ENCODE measurements at places on chromosomes 2 and 18.

DNA sequence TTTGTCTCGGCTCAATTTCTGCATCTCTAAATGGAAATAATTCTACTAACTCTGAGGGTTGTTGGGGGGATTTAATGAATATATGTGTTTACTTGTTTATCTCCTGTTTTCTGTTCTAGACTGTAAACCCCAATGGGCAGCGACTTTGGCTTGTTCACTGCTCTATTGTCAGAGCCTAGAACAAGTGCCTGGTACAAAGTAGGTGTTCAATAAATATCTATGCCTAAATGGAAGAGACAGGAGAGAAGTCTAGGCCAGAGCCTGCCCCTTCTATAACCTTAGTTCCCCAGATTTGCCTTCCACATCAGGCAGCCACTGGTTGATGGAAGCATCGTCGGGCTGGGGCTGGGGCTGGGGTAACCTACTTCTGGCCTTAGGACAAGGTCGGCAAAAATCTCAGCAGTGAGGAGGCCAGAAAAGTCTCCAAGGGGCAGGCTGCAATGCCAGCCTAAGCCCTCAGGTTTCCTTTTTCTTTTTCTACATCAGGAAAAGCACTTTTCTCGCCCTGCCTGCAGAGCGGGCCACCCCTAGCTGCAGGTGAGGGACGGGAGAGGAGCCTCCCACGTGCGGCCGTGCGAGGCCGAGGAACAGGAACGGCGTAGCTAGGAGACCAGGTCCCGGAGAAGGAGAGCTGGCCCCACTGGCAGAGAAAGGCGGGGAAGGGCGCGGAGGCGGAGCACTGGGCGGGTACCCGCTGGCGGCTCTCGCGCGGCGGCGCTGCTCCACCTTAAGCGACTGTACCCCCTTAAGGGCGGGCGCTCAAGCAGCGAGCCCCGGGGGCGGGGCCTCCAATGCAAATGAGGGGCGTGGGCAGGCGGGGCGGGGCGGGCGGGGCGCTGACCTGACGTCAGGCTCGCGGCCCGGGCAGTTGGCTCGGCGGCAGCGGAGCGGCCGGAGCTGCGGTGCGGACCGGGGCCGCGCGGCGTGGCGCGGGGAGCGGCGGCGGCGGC lies at the start of gene CNNM4:
Gene CNNM4 (plus strand): TSS at position 867 of the 950 bp plus-strand sequence. CDS start 98 bp downstream, outside the sequence.
- DNase-seq = peak; percentile 91

- peak; percentile 35 for DNase-seq
These were observed 2.8 kb downstream of the PRKCE start for GRCh38 chr2:45654250-45654649.

- DNase-seq = no peak
These were observed 52.6 kb downstream of the CXCR4 start for GRCh38 chr2:136065384-136065783.

GRCh38 chr2:224241812-224242211 lies 160.1 kb downstream of the FAM124B start:
- no peak for DNase-seq

- DNase-seq = peak; percentile 60
These were observed 25.1 kb upstream of the PLB1 start for GRCh38 chr2:28470759-28471158.

DNA sequence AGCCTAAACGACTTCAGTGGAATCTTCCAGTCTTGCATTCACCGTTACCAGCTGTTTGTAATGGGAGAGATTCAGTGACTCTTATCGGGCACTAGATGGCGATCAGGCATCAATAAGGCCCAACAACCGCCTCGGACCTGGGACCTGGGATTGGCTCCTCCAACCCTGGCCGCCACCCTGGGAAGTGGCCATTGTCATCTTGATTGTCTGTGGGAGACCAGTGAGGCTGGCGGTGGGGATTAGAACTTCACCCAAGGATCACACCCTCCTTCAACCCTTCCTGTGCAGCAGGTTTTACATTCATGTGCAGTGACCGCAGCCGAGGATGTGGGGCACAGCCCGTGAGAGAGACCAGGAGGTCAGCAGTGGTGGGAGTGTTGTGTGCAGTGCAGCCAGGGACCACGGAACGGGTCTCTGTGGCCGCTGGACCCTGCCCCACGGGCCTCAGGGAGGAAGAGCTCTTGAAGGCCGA lies 85.3 kb downstream of the SPP2 start:
- peak; percentile 79 for DNase-seq

- DNase-seq = no peak
These were observed 8.2 kb downstream of the DCC start for GRCh38 chr18:52348209-52348608.

- DNase-seq = peak; percentile 49
These were observed 174.0 kb downstream of the TGIF1 start for GRCh38 chr18:3623769-3624545.

DNA sequence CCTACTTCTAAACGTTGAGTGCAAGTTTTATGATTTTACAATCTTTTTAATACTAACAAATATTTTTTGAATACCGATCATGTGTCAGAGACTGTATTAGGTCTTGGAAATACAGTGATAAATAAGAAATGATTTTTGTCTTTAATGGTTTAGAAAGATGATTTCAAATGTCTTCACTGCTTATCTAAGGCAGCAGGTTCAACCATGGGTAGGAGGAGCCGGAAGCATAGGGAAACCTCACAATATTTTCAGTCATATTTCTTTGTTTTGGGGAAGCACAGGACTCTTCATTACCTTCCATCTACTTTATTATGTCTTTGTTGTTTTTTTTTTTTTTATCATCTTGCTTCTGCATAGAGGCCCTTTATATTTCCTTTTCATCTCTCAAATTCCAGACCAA lies 165.2 kb upstream of the EPC2 start:
- no peak for DNase-seq

GRCh38 chr2:27920148-27920885 lies 29.8 kb downstream of the BABAM2 start:
- DNase-seq = peak; percentile 14

DNA sequence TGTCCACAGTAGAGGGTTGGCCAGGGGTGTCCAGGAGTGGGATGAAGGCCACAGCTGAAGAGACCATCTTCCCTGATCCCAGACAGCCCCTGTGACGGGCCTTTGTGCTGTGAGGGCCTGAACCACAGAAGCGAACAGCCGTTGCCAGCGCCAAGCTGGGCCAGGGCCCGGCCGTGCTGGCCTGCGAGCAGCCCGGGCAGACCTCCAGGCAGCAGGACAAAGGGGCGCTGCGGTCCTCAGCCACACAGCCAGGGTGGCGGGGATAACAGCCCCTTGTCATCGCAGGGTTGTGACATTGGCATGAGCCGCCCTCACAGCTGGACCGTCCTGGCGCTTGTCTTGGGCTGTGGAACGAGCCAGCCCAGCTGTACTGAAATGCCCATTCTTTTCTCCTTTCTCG lies 161.1 kb downstream of the FAM210A start:
- no peak for DNase-seq

DNA sequence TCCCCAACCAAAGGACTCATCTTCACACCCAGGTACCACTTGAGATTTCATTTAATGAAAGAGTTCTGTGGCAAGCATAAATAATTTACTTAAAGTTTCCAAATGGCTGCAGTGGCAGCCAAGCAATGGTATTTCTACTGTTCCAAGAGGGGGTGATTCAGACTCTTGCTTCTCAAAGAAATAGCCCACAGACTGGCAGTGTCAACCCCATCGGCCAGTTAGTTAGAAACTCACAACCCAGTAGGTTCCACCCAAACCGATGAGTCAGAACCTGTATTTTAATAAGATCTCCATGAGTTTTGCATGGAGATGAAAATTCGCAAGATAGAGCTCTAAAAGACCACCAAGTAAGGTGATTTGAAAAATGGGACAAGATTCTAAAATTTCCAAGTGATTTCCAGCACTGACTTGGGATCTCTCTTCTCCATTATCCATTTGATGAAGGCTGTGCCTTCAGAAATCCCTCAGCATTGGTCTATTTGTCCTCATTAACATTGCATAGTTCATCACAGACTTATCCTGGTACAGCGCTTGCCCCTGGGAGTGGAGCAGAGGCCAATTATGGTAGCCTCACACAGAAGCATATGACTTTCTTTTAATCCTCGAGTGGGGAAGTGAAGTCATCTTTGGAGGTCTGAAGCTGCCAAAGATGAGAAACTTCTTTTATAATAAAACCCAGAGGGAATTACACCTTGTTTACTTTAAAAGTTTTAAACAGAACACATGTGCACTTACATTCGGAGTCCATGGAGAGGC lies 361.4 kb upstream of the ID2 start:
- no peak for DNase-seq

DNA sequence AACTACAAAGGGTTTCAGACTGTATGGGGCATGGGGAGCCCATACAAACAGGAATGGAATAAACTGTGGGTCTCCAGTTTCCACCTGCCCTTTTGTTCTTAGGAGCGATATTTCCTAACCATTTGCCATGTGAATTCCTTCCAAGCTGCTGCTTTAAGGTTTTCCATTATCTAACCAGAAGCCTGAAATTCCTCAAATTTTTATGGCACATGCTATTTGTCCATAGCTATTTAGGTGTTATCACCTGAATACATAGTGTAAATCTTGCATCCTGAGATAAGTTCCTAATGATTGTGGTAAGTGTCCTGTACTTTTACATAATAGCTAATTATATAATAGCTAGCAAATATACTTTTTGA lies 17.4 kb upstream of the PAIP2B start:
- no peak for DNase-seq

DNA sequence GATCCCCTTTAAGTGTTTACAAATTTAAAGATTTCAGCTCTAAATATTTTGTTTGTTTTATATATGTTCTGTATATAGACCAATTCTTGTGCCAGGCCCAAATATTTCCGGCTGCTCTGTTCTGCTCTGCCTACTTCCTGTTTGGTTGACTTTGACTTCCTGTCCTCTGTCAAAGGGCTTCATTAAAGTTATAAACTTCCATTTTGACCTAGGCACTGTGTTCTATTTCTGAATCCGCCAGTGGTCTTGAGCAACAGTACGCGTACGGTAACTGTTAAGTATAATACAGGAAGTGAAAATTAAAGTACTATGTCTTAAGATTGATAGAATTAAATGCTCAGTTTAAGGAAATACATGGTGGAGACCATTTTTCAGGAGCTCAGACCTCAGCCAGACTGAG lies 13.5 kb upstream of the REL start:
- DNase-seq = no peak

DNA sequence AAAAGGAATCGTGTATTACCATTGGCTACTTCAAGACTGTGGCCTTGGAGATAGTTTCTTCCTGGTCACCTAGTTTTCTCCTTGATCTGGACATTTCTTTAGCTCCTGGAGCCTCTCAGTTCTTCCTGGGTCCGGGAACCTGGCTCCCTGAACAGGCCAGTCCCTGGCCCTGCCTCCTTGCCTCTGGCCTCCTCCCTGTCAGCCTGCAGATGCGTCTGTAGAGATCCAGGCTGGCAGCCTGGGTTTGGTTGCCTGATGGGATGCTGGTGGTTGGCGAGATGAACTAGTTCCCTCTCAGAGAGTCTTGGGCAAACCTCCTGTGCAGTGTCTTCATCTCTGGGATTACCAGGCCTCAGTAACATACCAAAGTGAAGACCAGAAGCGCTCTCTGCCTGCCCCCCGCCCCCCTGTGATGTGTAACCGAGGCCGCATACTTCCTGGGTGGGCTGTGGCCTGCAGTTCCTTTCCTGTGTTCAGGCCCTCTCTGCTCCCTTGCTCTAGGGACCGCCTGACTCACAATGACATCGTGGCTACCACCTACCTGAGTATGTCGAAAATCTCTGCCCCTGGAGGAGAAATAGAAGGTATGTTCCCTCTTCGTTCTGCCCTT lies 85.4 kb downstream of the DYSF start:
- DNase-seq = no peak

DNA sequence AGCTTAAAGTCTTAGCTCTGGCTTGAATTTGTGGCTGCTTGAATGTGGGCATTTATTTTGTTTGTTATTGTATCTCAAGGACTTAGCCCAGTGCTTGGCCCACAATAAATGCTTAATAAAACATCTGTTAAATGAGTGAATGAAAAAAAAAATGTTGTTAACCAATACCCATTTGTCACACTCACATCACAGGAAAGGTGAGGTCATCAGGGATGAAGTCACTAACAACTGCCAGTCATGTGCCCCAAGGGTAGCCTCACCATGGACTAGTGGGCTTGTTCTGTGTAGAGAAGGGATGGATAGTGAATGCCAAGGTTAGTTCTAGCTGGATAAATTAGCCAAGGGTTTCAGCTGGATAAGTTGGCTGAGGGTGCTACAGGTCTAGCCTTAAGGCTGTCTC lies 3.0 kb downstream of the NRBP1 start:
- no peak for DNase-seq

GRCh38 chr2:152097801-152098495 lies 896 bp downstream of the CACNB4 start:
- no peak for DNase-seq

DNA sequence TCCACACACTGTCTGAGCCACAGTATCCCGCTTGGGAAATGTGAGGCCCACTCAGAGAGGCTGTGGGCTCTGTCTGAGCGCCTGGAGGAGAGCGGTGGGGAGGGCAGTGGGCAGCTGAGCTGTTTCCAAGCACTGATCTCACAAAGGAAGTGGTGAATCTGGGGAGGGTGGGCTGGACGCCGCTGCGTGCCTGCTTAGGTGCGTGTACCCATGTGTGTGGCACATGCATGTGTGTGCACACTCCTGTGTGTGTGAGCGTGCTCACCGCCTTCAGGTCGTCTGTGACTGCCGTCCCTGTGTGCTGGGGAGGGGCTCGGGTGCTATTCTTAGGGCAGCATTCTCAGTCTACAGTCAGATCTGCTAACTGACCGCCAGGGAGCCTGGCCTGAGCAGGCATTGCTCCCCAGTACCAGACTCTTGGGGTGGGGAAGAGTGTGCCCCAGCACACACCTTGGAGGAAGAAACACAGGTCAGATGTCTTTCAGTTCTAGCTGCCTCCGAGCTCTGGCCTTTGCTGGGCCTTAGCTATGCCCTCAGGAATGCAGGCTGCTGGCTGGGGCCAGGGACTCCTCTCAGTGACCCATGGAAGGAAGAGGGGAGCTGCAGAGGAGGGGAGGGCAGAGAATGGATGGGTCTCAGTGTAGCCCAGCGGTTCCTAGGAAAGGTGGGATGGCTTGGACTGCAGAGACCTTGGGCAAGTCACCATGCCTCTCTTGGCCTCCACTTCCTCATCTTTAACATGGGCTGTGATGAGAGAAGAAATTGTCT lies 31.4 kb downstream of the KCNIP3 start:
- DNase-seq = no peak

- no peak for DNase-seq
These were observed 252.8 kb upstream of the STON1 start for GRCh38 chr2:48277153-48277552.

DNA sequence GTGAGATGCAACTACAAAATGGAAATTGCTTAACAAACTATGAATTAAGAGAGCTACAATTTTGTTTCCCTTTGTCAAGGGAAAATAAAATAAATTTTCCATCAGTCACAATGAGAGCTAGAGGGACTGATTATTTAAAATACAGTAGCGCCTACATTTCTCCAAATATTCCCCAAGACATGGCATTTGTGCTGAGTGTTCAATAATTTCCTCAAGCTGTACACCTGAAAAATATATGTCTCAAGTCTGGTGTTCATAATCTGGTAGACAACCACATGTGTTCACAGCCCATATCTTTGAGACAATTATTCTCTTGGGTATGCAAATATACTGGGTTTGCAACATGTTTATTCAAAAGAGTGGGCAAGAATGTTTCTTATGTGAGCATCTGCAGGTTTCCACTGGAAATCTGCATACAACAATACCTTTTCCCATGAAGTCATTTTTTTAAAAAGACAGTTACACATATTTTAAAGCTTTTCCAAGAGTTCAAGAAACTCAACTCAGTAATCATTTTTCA lies 240.1 kb upstream of the VRK2 start:
- DNase-seq = no peak

GRCh38 chr2:217643789-217644301 lies 358.9 kb downstream of the TNS1 start:
- DNase-seq = no peak

GRCh38 chr2:102096103-102096502 lies 46.4 kb upstream of the IL1R1 start:
- DNase-seq = no peak

GRCh38 chr18:32366586-32367538 lies 103.8 kb downstream of the GAREM1 start:
- no peak for DNase-seq
